ENCODE measurements at places on chromosomes 6 and 20. TPM values are rescaled to one million over a fixed set of nuclear protein-coding genes. Genes with fewer than 3 reads are reported as not detected.

PROKR2 gene
- not detected for total RNA-seq

PREP gene
- 13.9 TPM for total RNA-seq

OXT gene
- not detected for total RNA-seq

DNA sequence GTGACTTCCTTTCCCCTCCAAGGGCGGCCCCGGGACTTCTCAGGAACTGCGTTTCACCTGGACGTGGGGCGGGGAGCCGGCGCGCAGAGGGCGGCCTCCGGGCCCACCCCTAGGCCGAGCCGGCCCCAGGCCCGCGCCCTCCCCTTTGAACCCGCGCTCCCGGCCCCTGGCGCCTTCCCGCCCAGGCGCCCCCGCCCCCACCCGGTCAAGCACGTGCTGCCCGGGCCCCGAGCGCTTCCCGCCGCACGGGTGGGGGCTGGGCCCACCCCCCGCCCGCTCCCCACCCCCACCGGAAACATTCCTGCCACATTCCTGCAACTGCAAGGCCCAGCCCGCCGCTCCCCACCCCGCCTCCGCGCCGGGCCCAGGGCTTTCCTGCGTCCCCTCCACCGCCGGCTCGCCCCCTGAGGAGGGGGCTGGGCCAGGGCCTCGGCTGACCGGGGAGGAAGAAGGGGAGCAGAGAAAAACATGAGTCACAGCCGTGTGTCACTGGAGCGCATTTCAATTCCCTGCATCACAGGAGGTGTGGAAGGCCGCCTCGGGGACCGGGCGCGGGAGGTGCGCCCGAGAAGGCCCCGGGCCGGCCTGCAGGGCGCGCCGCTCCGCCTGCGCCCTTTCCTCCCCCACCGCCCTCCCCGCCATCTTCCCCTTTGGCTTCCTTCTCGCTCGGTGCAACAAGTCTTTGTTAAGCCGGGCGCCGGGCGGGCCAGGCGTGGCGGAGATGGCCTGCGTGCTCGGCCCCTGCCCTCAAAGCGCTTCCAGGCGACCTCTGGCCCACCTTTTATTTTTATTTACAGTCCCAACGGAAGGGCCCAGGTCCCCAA lies 1.2 kb upstream of the HMGA1 start:
- H3K4me3 ChIP-seq = peak overlapping the region; percentile 1
- no peaks in the 10 kb centered on the region for H3K27me3 ChIP-seq
- H3K27ac ChIP-seq = peak overlapping the region; percentile 93
- peaks cover 30% of the 10 kb centered on the region for H3K4me1 ChIP-seq

RXRB gene
- 20.0 TPM for total RNA-seq

GRCh38 chr6:8546496-8546895 lies 111.2 kb upstream of the SLC35B3 start:
- H3K4me3 ChIP-seq = no peak overlapping the region
- no peaks in the 10 kb centered on the region for H3K36me3 ChIP-seq
- H3K27ac ChIP-seq = no peak overlapping the region
- no peaks in the 10 kb centered on the region for H3K27me3 ChIP-seq
- H3K4me1 ChIP-seq = no peaks in the 10 kb centered on the region

IRF4 gene
- 0.89 TPM for total RNA-seq

DNA sequence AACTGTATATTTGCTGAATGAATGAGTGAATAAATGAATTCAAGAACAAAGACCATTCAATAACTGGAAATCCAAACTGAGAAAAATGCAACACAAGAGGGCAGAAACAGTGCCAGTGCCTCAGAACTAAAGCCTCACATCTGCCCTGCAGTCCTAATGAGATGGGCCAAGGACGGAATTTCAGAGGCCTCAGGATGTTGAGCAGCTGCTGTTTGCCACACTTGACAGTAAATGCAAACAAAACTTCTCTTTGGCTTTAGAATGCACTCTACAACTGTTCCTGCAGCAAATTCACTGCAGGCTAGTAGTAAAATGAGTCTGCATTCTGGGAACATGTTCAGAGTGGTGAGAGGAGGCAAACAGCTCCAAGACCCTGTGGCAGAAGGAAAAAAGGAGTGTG lies 177.6 kb upstream of the LRFN2 start:
- no peak overlapping the region for H3K27ac ChIP-seq
- ATAC-seq = no peak
- no peaks in the 10 kb centered on the region for H3K27me3 ChIP-seq
- no peak overlapping the region for H3K4me3 ChIP-seq
- H3K4me1 ChIP-seq = no peaks in the 10 kb centered on the region
- no peaks in the 10 kb centered on the region for H3K36me3 ChIP-seq

- H3K27me3 ChIP-seq = no peaks in the 10 kb centered on the region
- no peaks in the 10 kb centered on the region for H3K36me3 ChIP-seq
- no peaks in the 10 kb centered on the region for H3K4me1 ChIP-seq
Observed at GRCh38 chr6:159013229-159013628, 13.2 kb upstream of the RSPH3 start.

GRCh38 chr6:336159-337114 lies 44.1 kb downstream of the DUSP22 start:
- ATAC-seq = no peak
- H3K36me3 ChIP-seq = no peaks in the 10 kb centered on the region
- no peaks in the 10 kb centered on the region for H3K27me3 ChIP-seq
- no peaks in the 10 kb centered on the region for H3K4me1 ChIP-seq
- no peak overlapping the region for H3K27ac ChIP-seq

CD109 gene
- 7.9 TPM for total RNA-seq

DNA sequence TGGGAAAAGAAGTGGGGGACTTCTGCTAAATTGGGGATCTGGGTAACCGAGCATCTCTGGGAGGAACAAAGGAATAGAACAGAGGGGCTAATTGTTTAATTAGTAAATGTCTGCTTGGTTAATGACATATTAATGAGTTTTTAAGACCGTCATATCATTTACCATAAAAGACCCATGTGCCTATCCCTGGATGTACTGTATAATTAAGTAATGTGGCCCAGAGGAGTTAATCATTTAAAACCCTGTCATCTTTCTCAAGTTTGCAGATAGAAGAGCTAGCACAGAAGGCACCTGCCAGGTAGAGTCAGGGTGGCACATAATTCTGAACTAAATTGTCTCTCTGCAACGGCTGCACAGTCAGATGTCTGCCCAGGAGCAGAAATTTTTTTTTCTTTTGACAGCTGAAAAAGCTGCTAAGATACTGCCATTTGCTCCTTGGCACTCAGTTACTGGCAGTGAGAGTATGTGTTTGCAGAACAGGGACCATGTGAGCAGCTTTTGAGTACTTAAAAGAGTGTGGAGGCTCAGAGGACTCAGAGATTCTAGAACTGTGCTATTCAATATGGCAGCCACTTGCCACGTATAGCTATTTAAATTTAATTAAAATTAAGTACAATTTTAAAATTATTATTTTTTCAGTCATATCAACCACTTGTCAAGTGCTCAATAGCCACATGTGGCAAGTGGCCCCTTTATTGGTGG lies 202.7 kb upstream of the SLC35B3 start:
- H3K36me3 ChIP-seq = no peaks in the 10 kb centered on the region
- no peak for ATAC-seq
- no peak overlapping the region for H3K27ac ChIP-seq
